ENCODE measurements at places on chromosomes 12 and 14.

DNA sequence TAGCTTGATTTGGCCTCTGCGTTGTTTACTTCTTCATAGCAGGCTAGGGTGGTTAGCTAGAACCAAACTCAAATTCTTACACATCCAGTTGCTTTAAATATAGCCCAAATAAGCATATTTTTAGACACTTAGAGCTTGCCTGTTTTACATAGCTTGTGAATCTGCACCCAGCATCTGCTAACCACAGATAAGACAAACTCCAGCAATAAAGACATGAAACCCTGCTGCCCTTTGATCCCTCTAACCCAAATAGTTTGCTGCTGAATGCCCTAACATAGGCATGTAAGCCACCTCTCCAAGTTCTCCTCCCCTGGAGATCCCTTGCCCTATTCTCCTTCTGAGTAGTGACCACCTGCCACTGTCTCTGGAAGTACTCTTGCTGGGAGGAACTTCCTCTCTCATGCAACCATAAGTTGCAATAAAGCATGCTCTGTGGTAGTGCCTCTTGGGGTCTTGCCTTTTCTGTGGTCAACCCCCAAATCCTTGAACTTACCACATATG, 185.6 kb downstream of the TMEM117 start:
- no peak for DNase-seq

DNA sequence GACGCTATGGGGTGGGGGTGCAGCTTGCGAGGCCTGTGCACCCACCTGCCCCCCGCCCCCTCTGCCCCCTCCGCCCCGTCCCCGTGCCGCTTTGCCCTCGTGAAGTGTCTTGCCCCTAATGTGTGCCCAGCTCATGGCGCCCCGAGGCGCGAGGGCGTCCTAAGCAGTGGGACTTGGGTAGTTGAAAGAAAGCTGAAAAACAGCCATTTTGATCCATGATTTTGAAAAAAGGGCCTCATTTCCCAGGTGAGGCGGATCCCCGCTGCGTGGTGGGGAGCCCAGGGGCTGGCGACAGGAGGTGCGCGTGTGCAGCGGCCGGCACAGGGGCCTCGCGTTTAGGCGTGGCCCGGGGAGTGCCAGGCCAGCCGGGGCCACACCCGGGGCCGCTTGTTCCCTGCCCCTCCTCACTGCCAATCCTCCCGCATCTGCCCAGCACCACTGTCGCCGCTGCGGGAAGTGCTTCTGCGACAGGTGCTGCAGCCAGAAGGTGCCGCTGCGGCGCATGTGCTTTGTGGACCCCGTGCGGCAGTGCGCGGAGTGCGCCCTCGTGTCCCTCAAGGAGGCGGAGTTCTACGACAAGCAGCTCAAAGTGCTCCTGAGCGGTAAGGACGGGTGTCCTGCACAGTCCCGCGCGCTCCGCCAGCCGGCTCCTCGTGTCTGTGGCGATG, 11.8 kb downstream of the ZFYVE21 start:
- no peak for DNase-seq

DNA sequence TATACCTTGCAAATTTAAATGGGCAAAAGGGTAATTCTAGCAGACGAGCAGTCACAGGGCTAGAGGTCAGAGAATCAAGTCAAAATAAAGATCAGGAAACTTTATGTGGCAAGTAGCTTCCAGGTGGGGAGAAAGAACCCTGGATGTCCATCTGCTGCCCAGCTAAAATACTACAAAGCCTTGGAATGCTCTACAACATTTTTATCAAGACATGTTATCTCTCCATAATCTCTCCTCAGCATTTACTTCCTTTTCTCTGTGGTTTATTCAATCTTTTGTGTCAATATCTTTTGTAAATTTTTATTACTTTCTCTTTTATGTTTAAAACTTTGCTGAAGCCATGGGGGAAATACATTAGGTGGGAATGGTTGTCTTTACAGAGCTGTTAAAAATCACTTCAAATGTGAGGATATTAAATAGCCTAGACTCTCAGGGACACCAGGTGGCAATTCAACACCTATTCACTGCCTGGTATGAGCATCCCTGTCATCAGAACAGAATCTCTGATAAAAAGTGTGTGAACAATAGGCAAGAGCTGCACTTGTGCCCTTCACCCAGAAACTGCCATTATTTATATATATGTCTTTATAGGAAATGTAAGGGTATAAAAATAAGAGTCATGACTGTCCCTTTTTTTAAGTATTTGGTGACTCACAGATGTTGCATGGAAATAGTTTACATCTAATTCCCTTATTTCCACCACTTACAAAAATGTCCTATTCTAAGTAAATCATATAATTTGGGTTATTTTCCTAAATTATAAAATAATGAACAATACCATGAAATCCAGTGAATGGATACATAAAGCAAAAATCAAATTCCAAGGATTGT, 152.9 kb downstream of the EPS8 start:
- no peak for DNase-seq

DNA sequence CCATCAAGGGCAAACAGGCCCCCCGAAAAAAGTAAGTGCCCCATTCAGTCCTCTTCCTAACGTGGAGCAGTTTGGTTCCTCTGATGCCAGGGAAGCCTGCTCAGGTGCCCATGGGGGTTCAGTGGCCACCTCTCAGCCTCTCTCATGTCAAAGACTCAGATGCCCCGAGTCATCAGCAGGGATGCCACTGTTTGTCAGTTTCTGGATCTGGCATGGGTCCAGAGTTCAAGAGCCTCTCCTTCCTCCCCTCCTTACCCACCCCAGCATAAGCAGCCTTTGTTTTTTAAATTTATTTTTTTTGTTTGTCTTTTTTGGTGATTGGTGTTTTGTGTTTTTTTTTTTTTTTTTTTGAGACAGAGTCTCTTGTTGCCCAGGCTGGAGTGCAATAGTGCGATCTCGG, 11.3 kb downstream of the KMT5A start:
- no peak for DNase-seq

GRCh38 chr14:105126126-105126980, 42.2 kb downstream of the JAG2 start:
- DNase-seq: no peak

- no peak for DNase-seq
These were observed 978.1 kb downstream of the GALC start for GRCh38 chr14:87014856-87015255.

GRCh38 chr12:93848523-93849101, 171.4 kb downstream of the CRADD start:
- DNase-seq: no peak

- no peak for DNase-seq
These were observed 12.2 kb downstream of the DDX51 start for GRCh38 chr12:132131952-132132351.

GRCh38 chr14:79608446-79608845, 602.9 kb downstream of the DIO2 start:
- DNase-seq: no peak
